ENCODE measurements at places on chromosomes 5 and 9.
A peak's percentile ranks its signal among the peaks of the same experiment; 100 is the strongest.

GRCh38 chr5:158482125-158482524 lies 617.6 kb downstream of the EBF1 start:
- no peak for DNase-seq

- no peak for DNase-seq
Observed at GRCh38 chr5:134638760-134639201, 6.2 kb upstream of the SAR1B start.

GRCh38 chr9:98786750-98787510 lies 9.4 kb downstream of the ANKS6 start:
- DNase-seq = no peak

- peak; percentile 20 for DNase-seq
Observed at GRCh38 chr9:91758491-91758981, 191.5 kb downstream of the ROR2 start.

All from NCI-H1092 (cell line).